Thyroid gland (tissue), 4 donors: ENCODE measurements at places on chromosomes 2 and 18.

- no peak for DNase-seq
Measured at GRCh38 chr2:75407038-75407530, 153.7 kb downstream of the EVA1A start.

DNA sequence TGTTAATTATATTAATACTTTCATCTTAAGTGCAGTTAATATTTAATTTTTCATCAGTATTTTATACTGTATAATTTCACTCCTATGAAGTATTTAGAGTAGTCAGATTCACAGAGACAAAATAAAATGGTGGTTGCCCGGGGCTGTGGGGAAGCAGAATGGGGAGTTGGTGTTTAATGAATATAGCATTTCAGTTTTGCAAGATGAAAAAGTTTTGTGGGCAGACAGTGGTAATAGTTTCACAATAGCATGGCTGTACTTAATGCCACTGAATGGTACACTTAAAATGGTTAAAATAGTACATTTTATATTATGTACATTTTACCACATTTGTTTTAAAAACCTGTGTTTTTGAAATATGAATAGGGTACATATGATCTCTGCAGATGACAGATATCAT lies 31.2 kb downstream of the CFAP221 start:
- no peak for DNase-seq

DNA sequence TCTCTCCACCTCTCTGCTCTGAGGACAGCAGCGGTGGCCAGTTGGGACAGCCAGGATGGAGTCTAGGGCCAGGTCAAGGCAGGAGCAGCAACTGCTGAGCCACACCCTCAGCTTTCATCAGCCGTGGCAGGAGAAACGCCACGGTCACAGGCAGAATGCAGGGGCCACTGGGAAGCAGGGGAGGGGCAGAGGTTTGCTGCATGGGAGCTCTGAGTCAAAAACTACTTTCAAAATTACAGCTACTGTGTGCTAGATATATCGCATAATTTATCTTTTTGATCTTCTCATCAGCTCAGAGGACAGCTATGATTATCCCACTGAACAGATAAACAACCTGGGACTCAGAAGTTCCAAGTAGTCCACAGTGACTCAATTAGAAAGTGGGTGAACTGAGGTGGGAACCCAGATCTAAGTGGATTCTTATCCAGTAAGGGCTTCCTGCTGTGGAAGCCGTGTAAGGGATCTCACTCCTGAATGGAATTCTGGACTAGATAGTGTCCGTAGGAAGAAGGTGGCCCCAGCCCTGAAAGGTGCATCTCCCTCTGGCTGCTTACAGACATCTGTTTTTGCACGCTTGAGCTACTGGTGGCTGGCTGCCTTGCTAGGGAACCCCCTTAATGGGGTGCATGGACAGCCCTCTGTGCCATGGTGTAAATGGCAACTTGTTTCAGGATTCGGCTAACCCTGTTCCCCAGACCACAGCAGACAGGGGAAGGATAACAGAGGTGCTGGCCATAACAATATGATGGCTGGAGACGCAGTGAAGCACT lies 194.6 kb upstream of the SMAD2 start:
- DNase-seq = no peak

DNA sequence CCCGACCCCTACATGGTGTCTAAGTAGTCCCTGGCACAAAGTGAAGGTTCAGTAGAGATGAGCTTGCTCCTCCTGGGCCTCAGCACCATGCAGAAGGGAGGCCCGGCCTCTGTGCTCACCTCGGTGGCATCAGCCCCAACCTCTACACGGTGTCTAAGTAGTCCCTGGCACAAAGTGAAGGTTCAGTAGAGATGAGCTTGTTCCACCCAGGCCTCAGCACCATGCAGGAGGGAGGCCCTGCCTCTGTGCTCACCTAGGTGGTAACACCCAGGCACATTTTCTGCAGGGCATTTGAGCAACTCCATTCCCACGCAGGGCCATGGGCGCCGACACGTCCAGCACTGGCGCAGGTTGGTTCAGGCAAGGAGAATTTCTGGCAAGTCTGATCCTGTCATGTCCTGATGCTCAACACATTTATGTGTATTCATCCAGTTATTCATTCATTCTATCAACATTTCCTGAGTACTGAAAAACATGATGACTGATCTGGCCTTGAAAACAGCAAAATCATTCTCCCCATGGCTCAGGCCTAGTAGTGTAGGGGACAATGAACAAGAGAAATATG lies 408.2 kb upstream of the MYT1L start:
- DNase-seq = no peak

DNA sequence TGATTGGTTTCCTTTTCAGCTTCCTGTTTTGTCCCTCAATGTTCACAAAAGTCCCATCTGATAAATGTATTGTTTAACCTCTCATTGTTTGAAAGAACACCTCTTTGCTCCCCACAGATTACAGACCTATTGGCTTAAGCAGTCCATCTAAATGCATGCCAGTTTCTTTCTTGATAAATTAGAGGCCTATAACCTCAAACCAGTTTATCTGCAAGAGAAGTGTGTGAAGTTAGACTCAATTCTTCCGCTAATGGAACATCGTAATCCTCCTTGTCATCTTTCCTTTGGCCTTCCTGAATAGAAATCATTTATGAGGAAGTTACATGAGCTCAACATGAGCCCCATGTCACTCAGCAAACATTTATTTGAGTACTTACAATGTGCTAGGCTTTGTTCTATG lies 74.0 kb downstream of the FRZB start:
- no peak for DNase-seq

DNA sequence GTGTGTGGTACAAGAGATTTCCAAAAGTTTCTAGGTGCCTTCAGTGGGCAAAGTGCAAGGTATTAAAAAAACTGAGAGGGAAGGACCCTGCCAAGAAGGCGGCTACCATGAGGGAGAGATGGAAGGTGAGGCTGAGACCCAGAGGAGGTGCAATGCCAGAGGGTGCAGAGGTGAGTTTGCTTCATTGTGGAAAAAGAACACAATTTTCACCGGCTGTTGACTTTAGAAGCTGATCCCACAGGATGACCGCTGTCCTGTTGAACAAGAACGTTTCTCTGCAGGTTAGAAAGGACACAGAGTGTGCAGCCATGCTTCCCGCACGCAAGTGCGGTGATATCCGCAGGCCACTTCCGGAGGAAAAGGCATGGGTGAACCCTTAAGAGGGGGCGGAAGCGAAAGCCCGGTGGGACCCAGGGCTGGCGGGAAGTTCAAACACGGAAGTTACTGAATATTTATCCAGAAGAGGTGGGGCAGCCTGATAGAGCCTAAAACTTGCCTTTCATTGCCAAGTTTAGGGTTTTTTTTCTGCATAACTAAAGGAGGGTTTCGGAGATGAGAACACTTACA lies 16.6 kb downstream of the SP110 start:
- DNase-seq = no peak

- DNase-seq = no peak
Measured at GRCh38 chr2:215664847-215665525, 229.1 kb upstream of the FN1 start.

DNA sequence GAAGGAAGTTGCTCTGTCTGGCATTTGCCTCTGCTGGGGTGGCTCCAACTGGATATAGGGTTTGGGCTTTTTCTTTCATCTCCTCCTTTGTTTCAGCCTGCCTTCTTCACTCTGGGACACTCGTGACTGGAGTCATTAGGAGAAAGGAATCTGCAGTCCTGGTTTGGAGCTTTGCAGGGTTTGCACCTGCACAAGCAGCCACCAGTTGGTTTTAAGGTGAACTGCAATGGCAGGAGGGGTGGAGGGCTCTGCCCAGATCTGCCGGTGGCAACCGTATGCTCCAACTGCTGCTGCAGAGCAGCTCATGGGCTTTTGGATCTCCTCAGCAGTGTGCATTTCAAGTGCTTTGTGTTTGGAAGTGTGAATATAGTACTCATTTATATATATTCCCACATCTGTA lies 131.3 kb upstream of the MGAT5 start:
- DNase-seq = no peak

GRCh38 chr2:235135990-235136561 lies 184.3 kb downstream of the SH3BP4 start:
- peak; percentile 84 for DNase-seq

DNA sequence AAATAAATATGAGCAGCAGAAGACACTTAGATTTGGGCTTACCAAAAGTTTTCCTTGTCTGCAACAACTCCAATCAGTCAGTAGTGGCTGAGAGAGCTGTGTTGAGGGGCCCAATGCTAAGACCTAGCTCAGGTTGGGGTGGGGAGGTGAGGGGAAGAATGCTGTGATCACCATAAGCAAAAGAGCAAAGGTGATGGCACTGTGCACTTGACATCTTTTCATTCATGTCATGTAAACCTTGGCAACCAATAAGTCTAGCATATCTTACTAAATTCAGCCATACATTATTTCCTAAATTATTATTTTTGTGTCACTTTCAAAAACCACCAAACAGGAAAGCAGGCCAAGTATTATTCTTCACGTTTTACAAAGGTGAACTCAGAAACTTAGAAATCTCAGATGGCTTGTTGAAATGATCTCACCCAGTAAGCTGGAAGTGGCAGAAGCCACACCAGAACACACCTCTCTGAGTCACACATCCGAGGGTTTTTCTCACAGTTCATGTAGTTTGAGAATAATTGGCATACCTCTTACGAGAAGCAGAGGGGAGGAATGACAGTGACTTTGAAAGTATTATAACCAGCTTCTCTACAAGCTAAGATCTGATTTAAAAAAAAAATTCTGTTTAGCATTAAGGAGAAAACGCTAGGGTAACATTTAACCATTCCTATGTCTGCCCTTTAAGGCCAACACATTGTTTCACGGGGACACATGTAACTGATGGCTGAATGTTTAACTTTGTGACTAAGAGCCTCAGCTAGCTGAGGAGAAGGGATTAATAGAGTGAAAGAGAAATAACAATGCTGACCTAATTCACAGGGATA lies 43.3 kb upstream of the SETBP1 start:
- DNase-seq = peak; percentile 5

- no peak for DNase-seq
Measured at GRCh38 chr2:201642086-201642578, 1.2 kb downstream of the TMEM237 start.

DNA sequence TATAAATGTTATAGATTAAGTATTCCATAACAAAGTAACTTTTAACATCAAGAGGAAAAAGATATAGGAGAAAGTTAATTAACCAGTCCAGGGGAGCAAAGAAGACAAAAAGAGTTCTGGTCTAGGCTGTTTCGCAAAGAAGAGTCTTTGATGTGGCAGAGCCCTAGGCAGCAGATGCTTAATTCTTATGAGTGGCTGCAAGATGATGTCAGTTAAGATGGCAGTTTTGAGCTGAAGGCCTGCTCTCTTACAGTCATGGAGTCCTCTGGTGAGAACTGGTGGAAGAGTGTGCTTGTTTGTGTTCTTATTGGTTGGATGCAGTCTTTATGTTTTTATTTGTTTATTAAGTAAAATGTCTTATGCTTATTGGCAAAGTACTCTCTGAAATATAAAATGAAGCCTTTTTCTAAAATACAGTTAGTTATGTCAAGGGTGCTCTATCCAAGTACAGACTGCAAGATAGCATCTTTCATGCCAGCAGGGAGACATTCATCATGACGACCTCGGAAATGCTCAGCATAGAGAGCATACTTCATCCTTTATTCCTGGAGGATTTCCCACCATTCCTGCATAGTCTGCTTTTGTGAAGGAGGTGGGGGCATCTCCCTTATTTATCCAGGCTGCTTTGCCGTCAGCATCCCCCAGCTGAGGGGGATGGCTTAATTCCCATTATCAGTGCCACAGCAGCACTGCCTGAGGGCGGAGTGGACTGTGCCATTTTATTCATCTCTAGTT lies 38.9 kb upstream of the SERPINE2 start:
- no peak for DNase-seq

GRCh38 chr2:240520974-240521350 lies 36.8 kb downstream of the ANKMY1 start:
- no peak for DNase-seq

GRCh38 chr2:174171686-174172445 lies 76.5 kb downstream of the OLA1 start:
- no peak for DNase-seq

GRCh38 chr2:86697551-86698104 lies 22.5 kb upstream of the RMND5A start:
- no peak for DNase-seq

DNA sequence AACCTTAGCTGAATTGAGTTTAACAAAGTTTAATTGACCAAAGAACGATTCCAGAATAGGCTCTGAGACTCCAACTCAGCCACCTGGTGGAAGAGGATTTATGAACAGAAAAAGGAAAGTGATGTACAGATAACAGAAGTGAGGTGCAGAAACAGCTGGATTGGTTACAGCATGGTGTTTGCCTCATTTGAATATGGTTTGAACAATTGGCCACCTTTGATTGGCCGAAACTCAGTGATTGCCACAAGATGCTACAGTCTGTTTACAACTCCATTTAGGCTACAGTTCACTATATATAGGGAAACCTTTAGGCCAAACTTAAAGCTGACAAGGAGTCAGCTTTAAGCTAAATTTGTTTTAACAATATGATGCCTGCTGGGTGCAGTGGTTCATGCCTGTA lies 28.1 kb upstream of the SLC35G4 start:
- DNase-seq = no peak

GRCh38 chr2:9106338-9107167 lies 100.1 kb upstream of the ASAP2 start:
- no peak for DNase-seq

DNA sequence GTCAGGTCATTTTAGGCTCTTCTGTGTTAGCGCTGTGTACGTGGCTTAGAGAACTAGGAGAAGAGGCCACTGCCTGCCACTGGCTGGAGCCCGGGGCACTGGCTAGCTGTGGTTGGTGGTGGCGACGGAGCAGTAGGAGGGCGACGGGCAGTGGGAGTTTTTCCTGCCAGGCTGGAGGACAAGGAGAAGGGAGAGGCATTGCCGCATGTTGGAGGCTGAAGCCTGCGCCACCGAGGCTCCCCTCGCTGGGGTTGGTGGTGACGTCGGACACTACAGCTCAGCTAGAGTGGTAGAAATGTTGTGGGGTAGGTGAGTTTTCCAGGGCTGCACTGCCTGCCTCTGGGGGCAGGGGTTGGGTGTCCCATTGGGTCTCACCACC lies 41.7 kb upstream of the IMP4 start:
- DNase-seq = no peak

DNA sequence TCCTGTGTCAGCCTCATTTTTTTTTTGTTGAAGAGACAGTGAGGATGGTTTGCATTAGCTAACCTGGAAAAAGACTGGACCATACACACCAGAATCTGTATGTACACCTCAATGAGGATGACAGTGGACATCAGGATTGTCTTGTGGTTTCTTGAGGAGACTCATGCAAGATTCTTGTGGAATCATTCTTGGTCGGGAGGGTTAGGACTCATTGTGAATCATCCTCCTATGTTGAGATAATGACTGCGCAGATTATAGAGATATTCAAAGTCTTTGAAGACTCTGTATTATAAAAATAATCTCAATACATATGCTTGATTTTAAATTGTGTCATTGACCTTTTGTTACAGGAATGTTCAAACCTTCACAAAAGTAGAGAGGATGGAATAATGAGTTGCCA lies 49.1 kb upstream of the DOCK10 start:
- DNase-seq = no peak

- no peak for DNase-seq
Measured at GRCh38 chr18:45379903-45380302, 235.4 kb upstream of the SLC14A2 start.

- no peak for DNase-seq
Measured at GRCh38 chr2:127182626-127183458, 37.3 kb downstream of the CYP27C1 start.
